ENCODE measurements at places on chromosomes 5 and 9.

DNA sequence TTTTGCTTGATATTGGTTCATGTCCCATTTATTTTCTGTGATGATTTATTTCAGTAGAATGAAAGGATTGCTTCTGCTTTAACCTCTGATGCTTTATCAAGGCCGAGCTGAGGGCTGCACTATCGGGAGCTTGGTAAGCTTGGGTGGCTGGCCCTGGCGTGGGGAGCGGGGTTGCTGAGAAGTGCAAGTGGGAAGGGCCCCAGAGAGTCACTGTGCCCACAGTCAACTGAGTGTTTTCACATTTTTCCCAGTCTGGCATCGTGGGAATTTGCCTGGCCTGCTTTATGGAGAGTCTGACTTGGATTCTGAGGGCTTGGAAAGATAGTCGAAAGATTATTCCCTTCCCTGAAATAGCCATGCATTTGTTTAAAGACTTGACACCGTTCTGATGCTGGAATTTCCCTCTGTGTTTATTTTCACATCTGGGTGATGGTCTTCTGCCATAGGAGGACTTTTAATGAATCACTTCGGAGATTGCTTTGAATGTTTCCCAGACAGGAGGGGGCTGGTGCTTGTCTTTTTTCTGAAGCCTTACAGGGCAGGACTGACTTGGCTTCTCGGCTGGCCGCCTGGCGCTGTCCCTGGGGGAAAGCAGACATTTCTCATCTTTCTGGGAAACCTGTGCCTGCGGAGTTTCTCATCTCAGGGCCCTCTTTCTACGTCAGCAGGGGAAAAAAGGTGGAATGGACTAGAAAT lies 139.0 kb downstream of the BOD1 start:
- no peak for DNase-seq

- DNase-seq = no peak
These were observed 483 bp downstream of the C9orf85 start for GRCh38 chr9:71911908-71912335.

GRCh38 chr5:76099756-76100155 lies 16.6 kb downstream of the SV2C start:
- DNase-seq = no peak

- no peak for DNase-seq
These were observed 90.8 kb downstream of the TMEM167A start for GRCh38 chr5:82986404-82986803.

GRCh38 chr9:129987941-129988340 lies 55.0 kb downstream of the FNBP1 start:
- DNase-seq = no peak

- DNase-seq = no peak
These were observed 495.1 kb downstream of the KIF4B start for GRCh38 chr5:155508673-155509072.

DNA sequence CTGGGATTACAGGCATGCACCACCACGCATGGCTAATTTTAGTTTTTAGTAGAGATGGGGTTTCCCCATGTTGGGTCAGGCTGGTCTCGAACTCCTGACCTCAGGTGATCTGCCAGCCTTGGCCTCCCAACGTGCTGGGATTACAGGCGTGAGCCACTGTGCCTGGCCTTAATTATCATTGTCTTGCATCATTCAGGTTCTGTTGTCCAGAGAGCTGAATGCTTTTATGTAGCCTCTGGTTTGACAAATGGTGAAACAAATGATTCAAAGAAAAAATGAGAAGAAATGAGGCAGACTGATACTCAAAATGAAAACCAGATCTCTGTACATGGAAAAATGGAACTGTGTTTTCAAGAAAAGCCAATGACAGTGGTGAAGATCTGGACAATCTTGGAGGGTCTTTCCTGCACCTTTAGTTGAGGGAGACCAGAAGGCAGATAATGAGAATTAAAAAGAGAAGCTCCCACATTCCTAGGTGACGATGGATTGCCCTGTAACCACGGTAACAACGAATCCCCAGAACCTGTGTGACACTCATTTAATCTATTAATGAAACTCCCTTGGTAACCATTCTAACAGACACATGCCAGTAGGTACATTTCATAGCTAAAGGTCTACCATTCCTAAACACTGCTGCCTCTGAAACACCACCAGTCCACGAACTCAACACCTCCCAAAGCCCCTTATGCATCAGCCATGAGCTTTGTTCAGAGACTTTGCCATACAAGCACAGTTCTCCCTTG lies 1.6 kb downstream of the TEX48 start:
- DNase-seq = no peak

DNA sequence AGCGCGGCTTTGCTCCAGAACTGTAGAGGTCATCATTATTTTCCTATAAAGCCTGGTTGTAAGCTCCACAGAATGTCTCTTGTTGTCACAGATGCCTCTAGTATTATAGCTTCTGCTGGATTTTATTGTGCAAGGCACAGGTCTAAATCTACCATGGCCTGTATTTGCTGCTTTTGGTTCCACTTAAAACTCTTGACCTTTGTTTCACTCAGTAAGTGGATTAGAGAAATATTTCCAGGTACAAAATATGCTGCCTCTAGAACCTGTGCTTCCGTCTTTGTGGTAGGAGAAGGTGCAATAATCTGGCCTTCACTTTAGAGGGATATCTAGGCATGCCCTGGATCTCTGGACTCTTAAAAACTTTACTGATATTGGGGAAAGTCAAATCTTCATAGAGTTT lies 476.6 kb upstream of the CD180 start:
- no peak for DNase-seq

GRCh38 chr5:43121913-43122484 lies 1.3 kb downstream of the ZNF131 start:
- peak; percentile 44 for DNase-seq

DNA sequence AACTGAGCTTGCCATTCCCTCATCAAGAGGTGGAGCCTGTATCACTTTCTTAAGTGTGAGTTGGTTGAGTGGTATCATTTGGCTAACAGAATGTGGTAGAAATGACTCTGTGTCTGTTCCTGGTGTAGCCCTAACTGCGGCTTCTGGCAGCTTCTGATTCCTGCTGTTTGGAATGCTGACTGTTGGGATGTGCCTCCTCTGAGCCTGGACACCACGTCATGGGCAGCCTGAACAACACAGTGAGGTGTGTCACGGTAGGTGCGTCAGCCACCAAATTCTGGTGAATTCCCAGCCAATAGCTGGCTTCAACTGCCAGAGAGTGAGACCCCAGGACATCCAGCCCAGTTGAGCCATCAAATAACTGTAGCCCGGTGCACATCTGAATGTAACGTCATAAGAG lies 6.1 kb upstream of the C9orf152 start:
- no peak for DNase-seq

GRCh38 chr5:17132444-17133083 lies 84.9 kb upstream of the BASP1 start:
- DNase-seq = peak; percentile 16

GRCh38 chr5:164504141-164504772 lies 998.8 kb downstream of the MAT2B start:
- peak; percentile 78 for DNase-seq

GRCh38 chr5:115295777-115296123 lies 704 bp downstream of the CCDC112 start:
- DNase-seq = no peak

GRCh38 chr9:80926611-80927010 lies 762.7 kb downstream of the TLE1 start:
- DNase-seq = peak; percentile 50

DNA sequence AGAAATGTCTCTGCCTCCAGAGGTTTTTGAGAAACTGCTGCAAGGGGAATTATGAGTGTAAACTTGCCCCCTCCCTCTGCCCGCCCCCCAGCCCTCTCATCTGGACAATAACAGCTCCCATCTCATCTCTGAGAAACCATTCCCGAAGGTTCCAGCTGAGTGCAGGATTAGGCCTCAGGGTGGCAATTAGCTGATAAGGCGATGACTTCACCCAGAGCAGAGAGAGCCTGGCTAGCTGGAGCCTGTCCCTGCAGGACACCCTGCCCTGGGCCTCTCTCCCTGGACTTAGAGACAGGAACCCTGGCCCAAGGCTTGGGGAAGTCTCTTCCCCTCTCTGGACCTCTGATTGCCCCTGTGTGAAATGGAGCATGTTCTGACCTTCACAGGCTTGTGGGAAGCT lies 45.7 kb upstream of the HAND1 start:
- DNase-seq = no peak

DNA sequence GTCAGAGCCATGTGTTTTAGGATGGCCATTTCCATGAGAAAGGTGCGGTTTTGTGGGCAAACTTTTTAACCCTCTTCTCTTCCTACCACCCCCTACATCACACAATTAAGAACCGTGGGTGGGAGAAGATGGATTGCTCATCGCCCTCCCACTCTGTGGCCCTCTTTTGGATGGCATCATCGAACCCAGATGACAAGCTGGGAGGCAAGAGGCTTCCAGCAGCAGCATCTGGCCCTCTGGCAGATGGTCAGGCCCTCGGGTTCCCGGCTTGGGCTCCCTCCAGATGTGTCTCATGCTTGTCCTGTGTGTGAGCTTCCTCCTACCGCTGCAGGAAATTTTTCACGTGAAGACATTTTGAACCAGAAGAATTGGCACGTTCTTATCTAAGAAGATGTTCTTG lies 199.9 kb downstream of the EBF1 start:
- no peak for DNase-seq

DNA sequence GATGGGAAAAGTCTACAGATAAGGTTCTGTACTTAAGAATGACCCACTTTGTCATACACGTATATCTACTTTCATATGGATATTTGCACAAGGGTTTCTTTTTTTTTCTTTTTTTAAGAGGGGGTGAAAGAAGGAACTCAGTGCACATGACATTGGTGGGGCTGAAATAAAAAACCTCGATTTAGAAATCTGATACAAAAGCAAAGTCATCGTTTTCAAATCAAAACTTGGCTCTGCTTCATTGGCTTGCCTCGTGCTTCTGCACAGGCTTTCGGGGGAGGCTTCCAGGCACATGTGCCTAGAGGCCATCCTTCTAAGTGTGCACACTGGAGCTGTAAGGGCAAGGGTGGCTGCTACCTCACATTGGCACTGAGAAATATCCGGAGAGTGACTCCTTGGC lies 31.1 kb downstream of the PTTG1 start:
- no peak for DNase-seq

DNA sequence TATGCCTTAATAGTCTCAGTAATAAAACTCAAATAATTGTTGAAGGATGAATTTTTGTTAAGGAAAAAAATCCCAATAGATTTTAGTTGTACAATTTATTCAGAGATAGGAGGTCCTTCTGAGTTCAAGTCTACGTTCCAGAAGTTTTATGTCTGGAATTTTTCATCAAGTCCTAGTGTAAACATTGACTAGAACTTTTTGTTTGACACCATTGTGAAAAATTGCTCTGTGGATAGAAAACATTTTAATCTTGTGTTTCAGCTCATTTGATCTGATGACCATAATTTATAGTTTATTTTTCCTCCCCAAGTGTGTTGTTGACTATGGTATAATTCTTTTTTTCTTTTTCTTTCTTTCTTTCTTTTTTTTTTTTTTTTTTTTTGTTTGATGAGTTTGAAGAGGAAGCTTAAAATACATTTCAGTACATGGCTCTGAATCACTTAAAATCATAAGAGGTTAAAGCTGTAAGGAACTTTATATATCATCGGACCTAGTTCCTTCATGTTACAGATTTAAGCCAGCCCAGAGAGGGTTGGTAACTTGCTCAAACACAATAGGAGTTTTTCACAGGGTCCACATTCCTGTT lies 20.7 kb downstream of the ITGA1 start:
- no peak for DNase-seq

DNA sequence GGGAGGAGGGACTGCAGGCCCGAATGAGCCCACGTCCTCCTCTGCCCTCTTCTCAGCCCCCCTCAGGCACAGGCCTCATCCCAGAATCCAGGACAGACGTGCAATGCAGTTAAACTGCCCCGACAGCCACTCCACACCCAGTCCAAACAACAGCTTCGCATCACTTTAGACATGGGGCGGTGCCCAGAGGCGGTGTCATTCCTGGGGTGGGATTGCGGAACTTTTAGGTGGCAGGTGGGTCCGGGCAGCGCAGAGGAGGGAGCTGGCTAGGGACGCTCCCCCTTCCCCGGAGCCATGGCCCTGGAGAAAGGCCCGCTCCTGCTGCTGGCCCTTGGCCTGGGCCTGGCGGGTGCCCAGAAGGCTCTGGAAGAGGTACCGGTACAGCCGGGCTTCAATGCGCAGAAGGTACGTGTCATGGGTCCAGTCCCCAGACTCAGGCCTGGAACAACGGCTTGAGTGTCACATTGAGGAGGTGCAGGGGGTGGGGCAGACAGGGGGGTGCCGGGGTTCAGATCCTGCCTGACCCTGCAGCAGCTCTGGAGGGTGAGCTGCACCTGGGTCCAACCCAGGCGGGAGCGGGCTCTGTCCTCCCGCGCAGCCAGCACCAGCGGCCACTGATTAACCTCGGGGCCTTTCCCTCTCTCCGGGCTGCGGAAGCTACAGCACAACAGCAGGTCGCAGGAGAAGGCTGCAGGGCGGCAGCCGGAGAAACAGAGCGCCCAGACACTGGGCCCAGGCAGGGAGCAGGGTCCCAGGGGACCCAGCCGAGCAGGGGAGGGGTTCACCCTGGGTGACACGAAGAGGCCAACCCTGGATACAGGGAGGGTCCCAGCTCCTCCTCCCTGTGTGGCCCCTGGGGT lies 25.2 kb downstream of the GLT6D1 start:
- no peak for DNase-seq

GRCh38 chr5:21807953-21808352 lies 1045.2 kb downstream of the CDH12 start:
- no peak for DNase-seq

DNA sequence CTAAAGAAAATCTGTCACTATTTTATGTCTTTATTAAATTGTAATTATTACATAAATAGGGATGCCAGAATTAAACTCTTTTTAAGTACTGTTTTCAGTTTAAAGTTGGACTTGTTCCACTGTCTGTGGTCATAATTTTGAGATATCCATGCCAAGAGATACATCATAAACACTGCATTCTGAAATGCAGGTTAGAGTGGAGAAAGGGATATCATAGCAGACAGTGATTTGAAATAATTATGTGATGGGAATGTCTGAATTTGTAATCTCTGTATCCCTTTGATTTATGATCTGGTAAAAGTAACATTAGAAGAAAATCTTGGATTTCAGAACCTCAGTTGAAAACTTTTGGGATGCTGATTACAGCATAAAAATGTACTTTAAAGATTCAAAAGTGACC lies 222.1 kb downstream of the GOLPH3 start:
- no peak for DNase-seq

DNA sequence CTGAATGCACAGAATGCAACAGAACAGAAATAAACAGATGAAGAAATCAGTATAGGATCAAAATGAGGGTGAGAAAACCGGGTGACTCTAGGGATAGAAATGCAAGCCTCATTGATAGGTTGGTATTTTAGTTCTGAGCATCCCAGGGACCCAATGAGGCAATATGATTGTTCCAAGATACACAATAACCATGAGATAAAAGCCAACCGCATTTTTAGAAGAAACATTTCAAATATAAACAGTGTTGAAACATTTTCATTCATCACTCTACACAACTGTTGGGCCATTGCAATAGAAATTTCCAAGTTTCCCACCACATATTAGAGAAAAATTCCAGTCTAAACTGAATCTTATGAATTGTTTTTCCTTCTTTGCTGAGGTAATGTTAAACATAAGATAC lies 452.3 kb upstream of the PTGER4 start:
- DNase-seq = no peak

Data from Ammon's horn (tissue), 1 donor.